ENCODE measurements at places on chromosomes 13 and 19.

- no peak for DNase-seq
These were observed at the start of gene RASGRP4 for GRCh38 chr19:38425810-38426466. Gene RASGRP4, minus strand, starts transcription at chr19:38426219. Its CDS starts 128 bp downstream, at chr19:38426091.

- DNase-seq = no peak
These were observed 22.0 kb downstream of the SLC15A1 start for GRCh38 chr13:98730441-98730840.

- DNase-seq = no peak
These were observed 1.7 kb upstream of the PNKP start for GRCh38 chr19:49869009-49869483.

GRCh38 chr19:48858984-48859710 is 9.3 kb downstream of the PLEKHA4 start:
- DNase-seq = no peak

DNA sequence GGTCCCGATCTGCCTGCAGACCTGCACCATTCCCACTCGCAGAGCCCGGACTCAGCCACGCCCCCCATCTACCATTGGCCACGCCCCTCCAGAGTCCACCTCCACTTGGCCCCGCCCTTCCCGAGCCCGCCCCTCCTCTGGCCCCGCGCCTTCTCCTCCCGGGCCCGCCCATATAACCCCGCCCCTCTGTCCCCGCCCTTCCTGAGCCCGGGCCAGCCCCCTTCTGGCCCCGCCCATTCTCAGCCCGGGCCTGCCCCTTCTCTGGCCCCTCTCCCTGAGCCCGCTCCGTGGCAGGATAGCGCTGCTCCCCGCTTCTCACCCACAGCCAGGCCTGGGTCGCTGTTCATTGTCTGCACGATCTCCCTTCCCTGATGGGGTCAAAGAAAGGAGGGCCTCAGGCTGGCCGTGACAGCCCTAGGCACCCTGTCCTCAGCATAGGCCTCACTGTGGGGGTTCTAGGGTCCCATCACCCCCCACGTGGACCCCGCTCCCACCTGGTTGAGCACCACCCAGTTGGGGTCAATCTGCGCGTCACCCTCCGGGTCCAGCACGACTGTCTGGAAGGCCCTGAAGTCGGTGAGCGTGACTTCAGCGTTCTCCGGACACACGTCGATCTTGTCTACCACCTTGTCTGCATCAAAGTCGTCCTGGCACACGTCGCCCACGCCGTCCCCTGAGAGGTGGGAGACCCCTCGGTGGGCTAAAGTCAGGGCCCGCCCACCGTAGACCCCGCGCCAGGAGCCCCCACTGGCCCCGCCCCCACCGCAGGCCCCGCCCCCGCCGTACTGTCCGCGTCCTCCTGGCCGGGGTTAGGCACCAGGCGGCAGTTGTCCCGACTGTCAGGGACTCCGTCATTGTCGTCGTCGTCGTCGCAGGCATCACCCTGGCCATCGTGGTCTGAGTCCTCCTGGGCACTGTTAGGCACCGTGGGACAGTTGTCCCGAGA is 5.7 kb downstream of the COMP start:
- DNase-seq = no peak

- DNase-seq = no peak
These were observed 459 bp downstream of the MIDN start for GRCh38 chr19:1248786-1249297.

DNA sequence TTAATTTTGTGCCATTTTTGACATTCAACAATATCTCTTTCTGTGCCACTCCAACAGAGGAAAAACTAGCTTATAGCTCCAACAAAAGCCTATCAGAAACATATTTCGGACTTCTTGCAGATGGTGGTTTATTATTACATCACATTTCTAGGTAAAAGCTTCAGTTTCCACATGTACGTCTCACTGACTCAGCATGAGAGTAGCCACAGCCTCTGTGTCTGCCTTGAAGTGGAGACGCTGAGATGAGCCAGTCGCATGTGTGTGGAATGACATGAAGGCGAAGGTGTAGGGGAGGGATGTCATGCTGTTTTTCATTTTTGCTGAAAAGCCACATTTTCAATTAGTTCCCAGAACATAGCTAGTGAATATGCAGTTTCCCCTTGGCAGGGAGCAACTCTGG is 598.6 kb downstream of the EFNB2 start:
- no peak for DNase-seq

DNA sequence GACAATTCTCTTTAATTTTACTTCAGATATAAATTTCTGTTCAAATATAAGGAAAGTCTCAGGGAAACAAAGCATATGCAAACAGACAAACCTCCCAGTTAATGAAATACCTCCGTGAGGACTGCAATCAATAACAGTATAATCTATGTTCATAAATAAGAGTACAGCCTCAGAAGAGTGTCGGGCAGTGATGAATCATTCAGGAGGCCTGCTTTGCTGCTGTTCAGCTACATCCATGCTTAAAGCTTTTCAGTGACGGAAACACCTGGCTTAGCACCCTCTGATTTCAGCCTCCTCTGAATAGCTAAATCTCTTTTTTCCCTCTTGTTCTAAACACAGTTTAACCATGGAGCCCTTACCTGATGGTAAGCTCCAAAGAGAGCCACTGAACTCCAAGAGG is 69.0 kb downstream of the PCDH9 start:
- no peak for DNase-seq

DNA sequence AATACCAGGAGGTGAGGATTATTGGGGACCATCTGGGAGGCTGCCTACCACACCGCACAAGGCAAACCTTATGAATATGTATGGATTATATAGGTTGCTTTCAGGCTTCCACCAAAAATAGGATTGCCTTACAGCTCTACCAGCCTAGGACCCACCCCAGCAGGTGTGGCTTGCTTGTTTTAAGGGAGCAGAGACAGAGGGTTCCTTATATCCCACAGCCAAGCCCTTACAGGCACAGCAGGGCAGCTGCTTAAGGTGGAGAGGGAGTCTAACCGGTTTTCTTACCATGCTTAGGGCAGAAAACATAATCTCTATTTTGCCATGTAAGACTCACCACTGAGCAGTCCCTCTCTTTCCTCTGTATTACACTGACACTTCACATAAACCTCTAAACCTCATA is 16.1 kb upstream of the TTYH1 start:
- peak; percentile 37 for DNase-seq

GRCh38 chr13:42233726-42234125 is 38.2 kb upstream of the AKAP11 start:
- no peak for DNase-seq

DNA sequence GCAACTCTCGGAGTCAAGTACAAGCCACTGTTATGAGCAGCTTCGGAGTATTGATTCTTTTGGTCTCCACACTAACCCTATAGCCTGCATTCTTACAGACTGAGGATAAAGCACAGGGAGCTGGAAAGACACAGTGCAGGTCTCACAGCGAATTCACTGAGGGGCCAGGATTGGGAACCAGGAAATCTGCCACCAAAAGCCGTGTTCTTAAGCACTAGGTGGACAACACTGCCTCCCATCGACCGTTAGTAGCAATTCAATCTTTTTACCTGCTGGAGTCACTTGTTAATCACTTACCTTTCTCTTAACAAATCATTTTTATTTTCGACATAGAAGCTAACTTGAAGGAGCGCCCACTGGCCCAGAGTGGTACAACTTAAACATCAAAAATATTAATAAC is 6.3 kb downstream of the PMIS2 start:
- no peak for DNase-seq

- no peak for DNase-seq
These were observed 9.2 kb downstream of the UBE2S start for GRCh38 chr19:55398200-55398925.

DNA sequence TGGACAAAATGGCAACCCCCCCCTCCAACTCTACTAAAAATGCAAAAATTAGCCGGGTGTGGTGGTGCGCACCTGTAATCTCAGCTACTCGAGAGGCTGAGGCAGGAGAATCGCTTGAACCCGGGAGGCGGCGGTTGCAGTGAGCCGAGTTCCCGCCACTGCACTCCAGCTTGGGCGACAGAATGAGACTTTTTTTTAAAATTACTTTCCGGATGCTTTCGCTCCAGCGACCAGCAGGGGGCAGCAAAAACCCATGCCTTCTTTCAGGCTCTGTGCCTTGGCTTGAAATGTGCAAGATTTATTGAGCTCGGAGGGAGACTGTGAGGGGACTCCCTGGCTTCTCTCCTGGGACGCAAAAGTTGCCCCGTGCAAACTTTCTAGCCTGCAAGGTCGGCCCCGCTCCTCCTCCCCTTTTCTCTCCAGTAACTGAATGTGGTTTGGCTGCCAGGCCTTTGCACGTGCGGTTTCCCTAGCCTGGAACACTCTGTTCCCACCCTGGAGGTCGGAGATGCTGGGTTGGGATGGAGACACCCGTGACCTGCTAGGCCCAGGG is 61.4 kb upstream of the NFIC start:
- DNase-seq = no peak
